ENCODE measurements at places on chromosomes 4 and X. TPM values are rescaled to one million over a fixed set of nuclear protein-coding genes. Genes with fewer than 3 reads are reported as not detected.

DNA sequence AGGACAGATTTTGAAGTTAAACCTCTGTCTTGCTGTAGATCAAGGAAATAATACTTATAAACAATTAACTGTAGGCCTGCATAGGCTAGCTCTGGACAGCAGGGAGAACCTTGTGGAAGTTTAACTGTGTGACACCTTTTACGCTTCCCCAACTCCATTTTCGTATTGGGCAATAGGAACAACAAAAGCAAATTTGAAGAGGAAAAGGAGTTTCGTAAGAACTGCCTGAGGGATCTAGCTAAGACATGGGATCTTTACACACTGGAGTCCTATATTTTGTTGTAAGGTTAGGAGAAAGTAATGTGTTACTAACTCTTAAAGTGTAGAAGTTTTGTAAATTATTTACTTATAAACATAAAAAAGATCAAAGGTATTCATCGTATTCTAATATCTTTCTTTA lies 324.9 kb upstream of the CASK start:
- H3K4me3 ChIP-seq: no peak overlapping the region
- H3K27me3 ChIP-seq: no peaks in the 10 kb centered on the region
- H3K36me3 ChIP-seq: no peaks in the 10 kb centered on the region

DNA sequence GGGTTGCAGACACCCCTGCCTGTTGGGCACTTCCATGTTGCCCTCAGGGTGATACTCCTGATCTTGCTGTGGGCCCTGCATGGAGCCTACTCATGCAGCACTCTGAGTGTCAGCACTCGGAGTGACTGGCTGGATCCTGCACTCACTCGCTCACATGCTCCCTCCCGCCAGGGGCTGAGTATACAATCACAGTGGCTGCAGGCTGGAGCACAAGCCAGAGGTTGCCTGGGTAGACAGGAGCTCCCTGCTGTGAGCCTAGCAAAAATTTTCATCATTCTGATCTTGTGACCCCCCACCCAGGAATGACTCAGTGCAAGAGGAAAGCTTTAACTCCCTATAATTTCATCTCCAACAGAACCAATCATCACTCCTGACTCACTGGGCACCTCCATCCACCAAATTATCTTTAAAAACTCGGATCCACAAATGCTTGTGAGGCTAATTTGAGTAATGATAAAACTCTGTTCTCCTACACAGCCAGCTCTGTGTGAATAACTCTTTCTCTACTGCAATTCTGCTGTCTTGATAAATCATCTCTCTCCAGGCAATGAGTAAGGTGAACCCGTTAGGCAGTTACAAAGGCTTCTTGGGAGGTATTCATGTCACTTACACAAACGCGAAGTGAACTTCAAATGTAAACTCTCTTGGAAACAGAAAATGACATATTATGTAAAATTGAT lies 1180.8 kb upstream of the PABPC4L start:
- no peak overlapping the region for H3K4me3 ChIP-seq
- DNase-seq: no peak

GRCh38 chr4:74630551-74630950 lies 163.8 kb downstream of the BTC start:
- DNase-seq: no peak
- no peak overlapping the region for H3K4me3 ChIP-seq
- no peaks in the 10 kb centered on the region for H3K27me3 ChIP-seq
- no peaks in the 10 kb centered on the region for H3K36me3 ChIP-seq

NEUROG2 gene
- total RNA-seq: 2.9 TPM

SLC38A5 gene
- 95.6 TPM for total RNA-seq

DNA sequence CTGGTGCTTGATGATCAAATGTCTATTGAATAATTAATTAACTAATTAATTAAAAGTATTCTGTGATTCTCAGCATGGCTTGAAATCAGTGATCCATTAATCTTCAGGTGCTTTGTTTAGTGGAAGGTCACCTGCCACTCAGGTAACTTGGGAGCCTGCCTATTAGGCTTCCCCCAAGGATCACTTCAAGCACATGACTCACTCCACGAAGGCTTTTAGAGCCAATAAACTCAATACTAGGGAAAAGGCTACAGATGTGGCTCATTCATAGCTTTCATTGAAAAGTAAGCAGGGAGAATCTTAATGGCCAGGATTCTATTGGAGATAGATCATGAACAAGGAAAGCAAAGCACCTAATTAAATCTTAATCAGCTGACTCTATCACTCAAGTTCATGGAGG lies 21.3 kb downstream of the AREG start:
- H3K27me3 ChIP-seq: no peaks in the 10 kb centered on the region
- no peak for DNase-seq
- no peak overlapping the region for H3K4me3 ChIP-seq
- H3K36me3 ChIP-seq: no peaks in the 10 kb centered on the region
- H3K4me1 ChIP-seq: no peaks in the 10 kb centered on the region

GRCh38 chrX:38260231-38260630 lies 39.6 kb upstream of the SRPX start:
- H3K27ac ChIP-seq: no peak overlapping the region
- no peak overlapping the region for H3K4me3 ChIP-seq
- no peaks in the 10 kb centered on the region for H3K4me1 ChIP-seq

TNIP3 gene
- total RNA-seq: 0.56 TPM
